Smooth muscle cell of the umbilical artery (primary cell): ENCODE measurements at places on chromosomes 16 and 17. TPM values are rescaled to one million over a fixed set of nuclear protein-coding genes. Genes with fewer than 3 reads are reported as not detected.

CA5A gene
- total RNA-seq = not detected in 2 replicates

CENPV gene
- 28.8 and 29.8 TPM in 2 replicates for total RNA-seq

RSPRY1 gene
- 51.7 and 64.6 TPM in 2 replicates for total RNA-seq

MYOCD gene
- total RNA-seq = 5.2 and 32.7 TPM in 2 replicates

FBXW10 gene
- total RNA-seq = under 0.01 and 0.05 TPM in 2 replicates

KRT32 gene
- total RNA-seq = 0.09 TPM in 1 of 2 replicates, not detected in the other

ZG16 gene
- total RNA-seq = not detected in 2 replicates

OR2C1 gene
- total RNA-seq = under 0.01 and 0.14 TPM in 2 replicates

CCDC43 gene
- total RNA-seq = 37.4 and 37.9 TPM in 2 replicates

GAST gene
- total RNA-seq = not detected in 2 replicates

SLC47A2 gene
- not detected in 2 replicates for total RNA-seq

C16orf86 gene
- 2.2 and 5.6 TPM in 2 replicates for total RNA-seq

DCUN1D3 gene
- 43.4 and 53.7 TPM in 2 replicates for total RNA-seq

CLEC3A gene
- total RNA-seq = 0.05 TPM in 1 of 2 replicates, not detected in the other

SLC46A1 gene
- total RNA-seq = 10.1 and 12.1 TPM in 2 replicates

PAQR4 gene
- total RNA-seq = 0.89 and 4.6 TPM in 2 replicates

NPW gene
- 0.30 and 0.65 TPM in 2 replicates for total RNA-seq

ZFPM1 gene
- 3.9 and 6.0 TPM in 2 replicates for total RNA-seq

CDK5R1 gene
- total RNA-seq = 0.89 and 1.5 TPM in 2 replicates

CDR2L gene
- total RNA-seq = 19.9 and 47.2 TPM in 2 replicates

TMIGD1 gene
- not detected in 2 replicates for total RNA-seq

CDRT15L2 gene
- not detected in 2 replicates for total RNA-seq

METRN gene
- 75.4 and 85.8 TPM in 2 replicates for total RNA-seq

RAPGEFL1 gene
- 1.8 and 3.0 TPM in 2 replicates for total RNA-seq

ABR gene
- 39.2 and 82.4 TPM in 2 replicates for total RNA-seq

CRAMP1 gene
- 5.0 and 11.4 TPM in 2 replicates for total RNA-seq

OSGIN1 gene
- total RNA-seq = 1.2 and 2.4 TPM in 2 replicates

FAM83G gene
- total RNA-seq = 9.8 and 25.9 TPM in 2 replicates

KRTAP4-3 gene
- not detected in 2 replicates for total RNA-seq

LRRC37A2 gene
- total RNA-seq = 4.2 and 9.2 TPM in 2 replicates

CTRB1 gene
- not detected in 2 replicates for total RNA-seq

TMC7 gene
- 0.59 and 0.69 TPM in 2 replicates for total RNA-seq

PRSS33 gene
- not detected in 2 replicates for total RNA-seq

SEPTIN1 gene
- 0.37 and 0.59 TPM in 2 replicates for total RNA-seq

KRTAP1-1 gene
- total RNA-seq = not detected in 2 replicates

DNAJA2 gene
- total RNA-seq = 79.2 and 81.4 TPM in 2 replicates

UMOD gene
- not detected in 2 replicates for total RNA-seq

ACSF2 gene
- 28.2 and 28.5 TPM in 2 replicates for total RNA-seq

HSD11B2 gene
- total RNA-seq = 0.59 TPM in 1 of 2 replicates, not detected in the other

IRX5 gene
- 0.60 and 2.7 TPM in 2 replicates for total RNA-seq

PMP22 gene
- total RNA-seq = 10.7 and 19.6 TPM in 2 replicates

NLRC5 gene
- 10.7 and 34.4 TPM in 2 replicates for total RNA-seq

MIEF2 gene
- 19.9 and 20.5 TPM in 2 replicates for total RNA-seq

SLFN12L gene
- total RNA-seq = under 0.01 TPM in 1 of 2 replicates, not detected in the other

ROGDI gene
- 28.5 and 33.3 TPM in 2 replicates for total RNA-seq

NKD1 gene
- under 0.01 TPM in 2 replicates for total RNA-seq

EPN3 gene
- total RNA-seq = 0.30 TPM in 1 of 2 replicates, not detected in the other

NPIPA3 gene
- total RNA-seq = 0.37 and 0.59 TPM in 2 replicates

ITGB3 gene
- total RNA-seq = 75.4 and 88.1 TPM in 2 replicates

EPOP gene
- 0.89 and 1.3 TPM in 2 replicates for total RNA-seq

KCTD19 gene
- not detected in 2 replicates for total RNA-seq

ARHGDIA gene
- 120 and 379 TPM in 2 replicates for total RNA-seq
